D341Med (cell line): ENCODE measurements at places on chromosomes 5 and 9.

- no peak for DNase-seq
Measured at GRCh38 chr5:124519396-124519795, 227.0 kb downstream of the ZNF608 start.

DNA sequence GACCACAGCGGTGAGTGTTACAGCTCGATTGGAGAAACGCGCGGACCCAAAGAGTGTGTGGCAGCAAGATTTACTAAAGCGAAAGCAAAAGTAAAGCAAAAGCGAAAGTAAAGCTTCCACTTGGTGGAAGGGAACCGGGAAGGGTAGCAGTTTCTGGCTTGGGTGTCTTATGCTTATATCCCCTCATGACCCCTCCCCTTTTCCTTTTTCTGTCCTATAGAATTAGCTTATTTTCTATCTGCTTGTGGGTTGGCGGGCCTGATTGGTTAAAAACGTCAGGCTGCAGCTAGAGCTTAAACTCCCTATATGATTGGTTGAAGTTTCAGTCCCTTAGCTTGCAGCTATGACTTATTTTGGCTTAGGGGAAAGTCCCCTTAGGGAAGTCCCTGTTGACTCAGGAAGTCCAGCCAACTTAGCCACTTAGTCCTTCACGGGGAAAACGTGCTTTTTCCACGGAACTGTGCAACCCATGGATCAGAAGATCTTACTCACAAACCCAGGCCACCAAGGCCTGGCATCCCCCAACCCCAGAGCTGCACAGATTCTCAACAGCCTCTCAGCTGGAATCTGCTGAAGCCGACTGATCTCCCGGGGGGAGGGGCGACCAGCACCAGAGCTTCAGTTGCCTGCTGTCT is 114.2 kb upstream of the ADAMTS16 start:
- no peak for DNase-seq

GRCh38 chr9:84001621-84002020 is 21.0 kb downstream of the RMI1 start:
- no peak for DNase-seq

DNA sequence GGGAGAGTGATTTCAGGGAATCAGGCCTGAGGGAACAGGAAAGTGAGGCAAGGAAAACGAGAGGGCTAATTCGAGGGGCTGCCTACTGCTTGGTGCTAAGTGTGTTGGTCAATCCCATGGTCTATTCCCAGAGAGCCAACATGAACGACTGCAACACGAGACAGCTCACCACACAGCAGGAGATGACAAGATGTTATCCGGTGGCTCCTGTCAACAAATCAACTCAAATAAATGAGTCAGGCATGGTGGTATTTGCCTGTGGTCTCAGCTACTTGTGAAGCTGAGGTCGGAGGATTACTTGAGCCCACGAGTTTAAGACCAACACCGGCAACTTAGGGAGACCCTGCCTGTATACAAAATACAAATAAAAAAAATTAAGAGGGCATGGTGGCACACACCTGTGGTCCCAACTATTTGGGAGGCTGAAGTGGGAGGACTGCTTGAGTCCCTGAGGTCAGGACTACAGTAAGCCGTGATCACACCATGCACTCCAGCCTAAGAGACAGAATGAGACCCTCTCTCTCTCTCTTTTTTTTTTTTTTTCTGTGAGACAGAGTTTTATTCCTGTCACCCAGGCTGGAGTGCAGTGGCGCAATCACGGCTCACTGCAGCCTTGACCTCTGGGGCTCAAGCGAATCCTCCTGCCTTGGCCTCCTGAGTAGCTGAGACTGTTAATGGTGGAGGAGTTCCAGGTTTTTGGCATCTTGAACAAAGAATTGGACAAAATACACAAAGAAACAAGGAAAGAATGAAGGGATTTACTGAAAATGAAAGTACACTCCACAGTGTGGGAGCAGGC is 9.0 kb upstream of the FAF2 start:
- no peak for DNase-seq

DNA sequence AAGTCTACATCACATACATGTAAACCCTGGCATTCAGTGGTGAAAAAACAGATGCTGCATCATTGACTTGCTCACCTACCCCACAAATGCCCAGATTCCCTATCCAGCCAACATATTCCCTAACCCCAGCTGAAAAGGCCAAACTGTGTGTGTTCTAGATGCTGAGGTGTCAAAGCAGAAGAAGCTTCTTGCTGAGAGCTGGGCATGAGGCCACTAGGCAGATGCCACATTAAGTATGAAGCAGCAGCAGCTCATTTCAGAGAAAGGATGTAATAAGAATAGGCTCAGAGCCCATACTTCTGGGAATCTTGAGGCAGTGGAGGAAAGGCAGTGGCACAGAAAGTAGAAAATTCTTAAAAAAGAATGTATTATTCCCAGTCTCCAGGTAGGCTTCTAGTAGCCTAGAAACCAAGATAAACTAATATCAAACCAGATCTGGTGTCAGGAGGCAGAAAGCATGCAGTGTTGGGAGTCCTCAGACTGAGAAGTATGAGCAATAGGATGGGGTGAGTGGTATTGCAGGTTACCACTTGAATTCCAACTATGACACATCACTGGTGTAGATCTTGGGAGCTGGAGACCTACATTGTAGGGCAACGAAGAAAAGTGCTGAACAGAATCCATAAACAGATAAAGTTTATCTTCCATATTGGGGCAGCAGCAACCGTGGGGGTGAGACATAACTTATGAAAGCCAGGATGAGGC is 71.9 kb upstream of the GRHPR start:
- no peak for DNase-seq

- DNase-seq: no peak
Measured at GRCh38 chr9:99050292-99050911, 54.5 kb upstream of the TGFBR1 start.
